Stimulated activated CD8-positive, alpha-beta memory T cell treated with anti-CD3 and anti-CD28 coated beads, Interleukin-4, amount 100 ng/mL, for 48 hours (primary cell): ENCODE measurements at places on chromosomes 16 and 17.

DNA sequence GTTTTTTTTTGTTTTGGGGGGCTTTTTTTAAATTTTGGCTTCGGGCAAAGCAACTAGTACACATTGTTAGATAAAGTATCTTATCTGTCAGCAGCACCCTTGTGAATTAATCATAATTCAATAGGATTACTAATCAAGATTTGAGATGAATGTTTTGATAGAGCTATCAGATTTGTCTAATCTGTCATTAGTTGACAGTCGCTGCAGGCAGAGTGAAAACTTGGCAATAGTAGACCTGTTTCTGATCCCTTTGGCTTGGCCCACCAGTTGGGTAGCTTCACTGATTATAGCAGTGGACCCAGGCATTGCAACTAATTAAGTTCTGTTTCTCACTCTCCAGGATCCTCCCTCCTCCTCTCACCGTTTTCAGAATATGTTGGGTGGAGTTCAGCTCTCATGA lies 258.6 kb downstream of the IRX3 start:
- no peak for DNase-seq

- DNase-seq: no peak
These were observed 184.3 kb downstream of the HS3ST4 start for GRCh38 chr16:25875956-25876598.

- DNase-seq: peak; percentile 80
These were observed 43.8 kb upstream of the TOB1 start for GRCh38 chr17:50909765-50910605.

- no peak for DNase-seq
These were observed 29.2 kb downstream of the CLUH start for GRCh38 chr17:2682176-2682938.

DNA sequence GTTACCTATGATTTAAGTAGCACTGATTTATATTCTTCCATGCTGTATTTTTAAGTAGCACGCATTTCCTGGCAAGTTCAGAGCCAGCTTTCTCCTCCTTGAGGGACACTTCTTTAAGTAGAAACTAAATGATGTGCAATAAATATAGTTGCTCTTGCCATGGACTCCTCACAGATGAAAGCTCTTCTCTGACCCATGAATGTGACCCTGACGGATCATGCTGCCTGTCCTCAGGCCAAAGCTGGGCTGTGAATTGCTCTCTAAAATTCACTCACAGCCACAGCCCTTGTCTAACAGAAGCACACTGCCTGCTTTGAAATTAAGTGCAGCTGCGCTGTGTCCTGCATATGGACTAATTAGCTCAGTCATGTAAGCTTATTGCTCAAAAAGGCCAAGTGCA lies 438.8 kb downstream of the PMP22 start:
- DNase-seq: no peak
